Activated T-cell treated with anti-CD3 and anti-CD28 coated beads for 24 hours (primary cell): ENCODE measurements at places on chromosomes 5 and 9.

- no peak for DNase-seq
Observed at GRCh38 chr5:42592401-42593140, 164.0 kb upstream of the CCDC152 start.

- no peak for DNase-seq
Observed at GRCh38 chr5:125236981-125237380, 490.5 kb upstream of the ZNF608 start.

- DNase-seq, result no peak
Observed at GRCh38 chr5:138905541-138905940, 30.4 kb upstream of the LRRTM2 start.

GRCh38 chr9:79257228-79257781 lies 314.5 kb upstream of the TLE4 start:
- no peak for DNase-seq

- no peak for DNase-seq
Observed at GRCh38 chr9:116432051-116432450, 255.1 kb upstream of the TRIM32 start.

GRCh38 chr9:34686231-34686630 lies 4.8 kb downstream of the CCL19 start:
- no peak for DNase-seq

- no peak for DNase-seq
Observed at GRCh38 chr9:88852794-88853193, 138.5 kb upstream of the S1PR3 start.

- no peak for DNase-seq
Observed at GRCh38 chr9:113892861-113893491, 16.9 kb downstream of the ZNF618 start.

- no peak for DNase-seq
Observed at GRCh38 chr5:39579750-39580149, 155.0 kb upstream of the DAB2 start.

- DNase-seq, result no peak
Observed at GRCh38 chr5:54760182-54760935, 225.0 kb downstream of the ESM1 start.

DNA sequence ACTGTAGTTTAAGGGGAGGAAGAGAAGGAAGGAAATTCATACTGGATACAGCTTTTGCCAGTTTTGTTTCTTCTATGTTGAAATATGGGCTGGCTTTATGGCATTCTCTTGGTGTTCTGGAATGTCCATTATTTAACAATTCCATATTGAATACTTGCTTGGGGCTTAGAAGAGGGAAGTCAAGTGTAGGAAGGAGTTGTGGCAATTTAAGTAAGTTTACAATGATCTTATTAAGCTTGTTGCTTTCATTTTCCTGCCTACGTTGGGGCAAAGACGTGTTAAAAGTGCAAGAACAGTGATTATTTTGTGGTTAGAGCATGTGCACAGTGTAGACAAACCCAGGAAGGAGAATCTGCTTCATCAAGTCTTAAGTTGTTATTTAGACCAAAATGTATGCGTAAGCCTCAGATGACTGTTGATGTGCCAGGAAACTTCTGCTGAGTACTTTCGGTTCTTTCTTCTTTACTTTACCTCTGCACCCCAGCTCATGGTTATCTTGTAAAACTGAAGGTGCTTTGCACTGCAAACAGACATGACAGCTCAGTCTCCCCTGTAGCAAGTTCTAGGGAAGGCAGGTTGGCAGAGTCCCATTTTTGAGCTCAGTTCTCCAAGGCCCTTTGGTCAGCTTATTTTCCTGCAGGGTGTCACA lies 75.8 kb downstream of the F2RL2 start:
- DNase-seq, result peak; percentile 37

DNA sequence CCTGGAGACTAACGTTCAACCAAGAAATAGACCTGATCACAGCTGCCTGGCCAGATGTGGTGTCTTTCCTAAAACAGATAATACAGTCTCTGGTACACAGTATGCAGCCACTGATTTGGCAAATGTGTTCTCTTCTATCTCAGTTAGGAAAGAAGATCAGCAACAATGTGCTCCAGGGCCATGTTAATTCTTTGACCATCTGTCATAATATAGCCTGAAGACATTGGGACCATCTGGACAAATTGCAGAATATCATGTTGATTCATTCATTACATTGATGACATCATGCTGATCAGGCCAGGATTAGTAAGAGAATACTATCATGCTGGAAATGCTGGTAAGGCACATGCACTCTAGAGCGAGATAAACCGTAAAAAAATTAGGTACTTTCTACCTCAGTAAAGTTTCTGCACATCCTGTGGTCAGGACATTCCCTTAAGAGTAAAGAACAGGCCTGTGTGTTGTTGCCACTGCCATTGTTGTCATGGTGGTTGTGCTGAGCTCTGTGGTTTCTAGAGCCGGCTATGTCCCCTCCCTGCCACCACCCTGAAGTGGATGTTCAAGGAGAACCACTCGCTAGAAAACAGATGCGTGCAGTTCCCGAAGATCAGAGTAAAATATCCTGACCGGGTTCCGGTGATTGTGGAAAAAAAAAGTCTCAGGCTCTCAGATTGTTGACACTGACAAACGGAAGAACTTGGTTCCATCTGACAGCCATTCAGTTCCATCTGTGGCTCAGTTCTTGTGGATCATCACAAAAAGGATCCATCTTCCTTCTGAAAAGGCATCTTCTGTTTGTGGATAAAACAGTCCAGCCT lies 6.4 kb upstream of the JMY start:
- DNase-seq, result no peak

DNA sequence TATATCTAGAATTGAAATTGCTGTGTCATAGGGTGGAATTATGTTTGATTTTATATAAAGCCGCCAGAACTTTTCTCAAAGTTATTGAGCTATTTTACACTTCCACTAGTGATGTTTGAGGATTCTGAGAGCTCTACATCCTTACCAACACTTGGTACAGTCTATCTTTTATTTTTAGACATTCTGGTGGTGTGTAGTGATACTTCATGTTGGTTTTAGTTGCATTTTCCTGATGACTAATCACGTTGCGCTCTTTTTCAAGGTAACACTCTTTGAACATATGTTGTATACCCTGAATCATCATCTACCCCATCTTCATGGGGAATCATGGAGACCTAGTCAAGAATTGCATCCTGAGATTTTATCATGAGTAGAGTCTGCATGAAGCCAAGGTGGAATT lies 141.7 kb downstream of the NXNL2 start:
- no peak for DNase-seq

DNA sequence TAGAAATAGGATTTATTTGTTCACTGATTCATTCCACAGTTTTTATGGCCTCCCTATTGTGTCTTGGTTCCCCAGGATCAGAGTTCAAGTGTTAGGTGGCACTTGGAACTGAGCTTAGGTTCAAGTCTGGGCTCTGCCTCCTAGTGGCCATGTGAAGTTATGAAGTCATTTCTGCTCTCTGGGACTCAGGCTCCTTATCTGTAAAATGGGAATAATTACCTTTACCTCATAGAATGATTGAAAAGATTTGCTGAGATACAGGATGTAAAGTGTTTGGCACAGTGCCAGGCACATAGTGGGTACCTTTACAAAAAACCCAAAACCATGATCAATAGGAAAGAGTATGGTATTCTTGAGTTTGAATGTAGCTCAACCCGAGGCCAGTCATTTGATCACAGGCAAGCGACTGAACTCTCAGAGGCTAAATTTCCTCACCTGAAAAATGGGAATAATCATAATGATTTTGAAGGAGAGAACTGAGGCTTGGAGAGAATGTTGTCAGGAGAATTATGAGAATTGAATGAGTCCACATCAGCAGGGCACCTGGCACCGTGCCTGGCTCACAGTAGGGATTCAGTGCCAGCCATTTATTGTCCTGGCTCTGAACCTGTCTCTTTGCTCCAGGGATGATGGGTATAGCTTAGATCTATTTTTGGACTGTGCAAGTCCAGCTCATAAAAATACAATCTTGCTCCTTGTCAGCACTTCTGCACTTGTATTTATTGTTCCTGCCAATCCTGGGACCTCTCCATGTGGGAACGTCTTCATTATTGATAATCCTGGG lies 10.8 kb downstream of the NSG2 start:
- no peak for DNase-seq

- no peak for DNase-seq
Observed at GRCh38 chr5:1139331-1140170, 27.7 kb upstream of the SLC12A7 start.

- DNase-seq, result no peak
Observed at GRCh38 chr9:20224756-20225155, 397.5 kb downstream of the MLLT3 start.

DNA sequence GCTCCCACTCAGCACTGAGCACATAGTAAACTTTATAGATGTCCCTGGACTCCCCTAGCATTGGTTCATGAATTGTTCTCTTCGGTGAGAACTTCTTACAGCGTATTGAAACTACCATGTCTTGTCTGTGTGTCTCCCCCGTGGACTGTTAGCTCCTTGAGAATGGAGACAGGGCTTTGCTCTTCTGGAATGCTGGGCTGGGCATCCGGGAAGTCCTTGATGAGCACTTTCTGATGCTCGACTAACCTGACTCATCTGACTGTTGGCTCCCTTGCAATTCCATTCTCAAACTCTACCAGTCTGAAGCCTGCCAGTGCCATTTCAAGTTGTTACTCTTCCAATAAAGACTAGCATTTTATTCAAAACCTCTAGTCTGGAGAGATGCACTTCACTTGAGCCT lies 15.0 kb upstream of the PFDN1 start:
- DNase-seq, result no peak

DNA sequence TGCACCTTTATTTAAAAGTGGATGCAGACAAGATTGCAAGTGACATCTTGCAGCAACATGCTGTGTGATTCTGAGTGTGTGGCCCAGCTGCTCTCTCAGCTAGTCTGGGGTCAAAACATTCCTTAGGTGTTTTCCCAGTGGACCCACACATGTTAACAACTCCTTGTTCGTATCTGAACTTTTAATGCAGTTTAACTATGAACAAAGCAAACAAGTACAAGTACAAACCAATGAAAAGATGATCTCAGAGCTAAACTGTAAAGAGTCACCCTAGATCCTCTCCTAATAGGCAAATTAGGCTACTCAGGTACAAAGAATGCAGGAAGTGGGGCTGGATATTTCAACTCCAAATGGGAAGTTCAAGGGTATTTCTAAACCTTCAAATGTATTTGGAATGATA lies 108.4 kb downstream of the ENTREP1 start:
- DNase-seq, result no peak

DNA sequence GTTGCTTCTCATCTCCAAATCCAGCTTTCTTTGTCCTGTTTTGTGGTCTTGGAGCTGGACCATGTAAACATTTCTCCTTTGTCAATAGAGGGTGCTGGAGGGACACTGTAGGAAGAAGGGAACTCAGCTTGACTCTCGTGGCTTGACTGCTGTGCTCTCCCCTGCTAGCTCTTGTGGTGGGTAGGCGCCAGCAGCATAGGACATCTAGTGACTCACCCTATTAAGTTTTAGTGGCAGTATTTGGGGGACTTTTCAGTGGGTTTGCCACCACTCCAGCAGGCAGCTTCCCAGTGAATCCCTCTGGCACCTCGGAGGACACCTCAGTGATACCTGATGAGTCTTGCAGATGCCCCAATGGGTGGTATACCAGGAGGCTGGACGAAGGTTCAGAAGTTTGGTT lies 97.8 kb downstream of the TSSK1B start:
- no peak for DNase-seq

- DNase-seq, result no peak
Observed at GRCh38 chr5:83844449-83845068, 123.9 kb upstream of the HAPLN1 start.

DNA sequence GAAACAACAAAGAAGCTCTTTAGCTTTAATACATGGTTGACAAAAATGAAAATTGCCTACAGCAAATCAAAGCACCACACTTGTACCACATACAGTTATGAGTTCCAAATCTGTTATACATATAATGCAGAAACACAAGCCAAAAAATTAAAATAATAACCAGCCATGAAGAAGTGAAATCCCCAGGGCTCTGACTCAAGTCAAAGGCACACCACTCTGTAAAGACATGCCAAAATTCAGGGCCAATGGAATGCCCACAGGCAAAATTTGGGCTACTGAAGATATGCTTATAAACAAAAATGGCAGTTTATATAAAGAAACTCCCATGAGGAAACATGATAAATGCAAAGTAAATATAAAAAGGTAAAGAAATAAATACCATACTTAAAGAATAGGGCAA lies 29.0 kb downstream of the THBS4 start:
- DNase-seq, result no peak

DNA sequence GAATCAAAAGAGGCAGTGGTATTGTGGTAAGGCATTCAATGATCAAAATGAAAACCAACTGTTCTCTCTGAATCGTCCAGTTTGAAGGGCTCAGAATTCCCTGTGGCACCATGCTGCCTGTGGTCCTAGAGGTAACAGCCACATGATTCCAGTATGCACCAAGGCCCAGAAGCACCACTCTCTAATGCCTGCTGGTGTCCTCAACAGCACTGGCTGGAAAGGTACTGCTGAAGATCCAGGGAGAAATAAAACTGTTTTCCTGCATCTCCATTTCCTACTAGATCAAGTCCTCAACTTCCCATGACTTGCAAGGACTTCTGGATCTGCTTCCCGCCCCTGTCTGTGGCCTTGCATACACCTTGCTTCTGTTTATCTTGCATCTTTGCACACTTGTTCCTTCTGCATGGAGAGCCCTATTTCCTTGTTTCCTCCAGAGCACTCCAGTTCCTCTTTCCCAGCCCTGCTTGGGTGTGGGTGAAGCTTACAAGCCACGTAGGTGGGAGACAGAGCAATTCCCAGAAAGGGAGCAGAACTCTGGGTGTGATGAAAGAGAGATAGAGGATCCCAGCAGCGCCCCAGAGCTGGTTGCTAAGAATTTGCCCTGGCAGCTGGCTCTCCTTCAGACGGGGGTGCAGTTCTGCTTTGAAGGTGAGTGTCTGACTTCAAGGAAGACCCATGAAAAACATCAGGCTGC lies 41.0 kb upstream of the EQTN start:
- DNase-seq, result no peak
